Activated CD4-positive, alpha-beta memory T cell treated with anti-CD3 and anti-CD28 coated beads for 36 hours (primary cell): ENCODE measurements at places on chromosomes 3 and 15. TPM values are rescaled to one million over a fixed set of nuclear protein-coding genes. Genes with fewer than 3 reads are reported as not detected.
A peak's percentile ranks its signal among the peaks of the same experiment; 100 is the strongest.

SCAANT1 gene
- total RNA-seq: not detected

CYP1A1 gene
- total RNA-seq: 0.64 TPM

- DNase-seq: no peak
Measured at GRCh38 chr15:98958918-98959639, 48.5 kb downstream of the PGPEP1L start.

DNA sequence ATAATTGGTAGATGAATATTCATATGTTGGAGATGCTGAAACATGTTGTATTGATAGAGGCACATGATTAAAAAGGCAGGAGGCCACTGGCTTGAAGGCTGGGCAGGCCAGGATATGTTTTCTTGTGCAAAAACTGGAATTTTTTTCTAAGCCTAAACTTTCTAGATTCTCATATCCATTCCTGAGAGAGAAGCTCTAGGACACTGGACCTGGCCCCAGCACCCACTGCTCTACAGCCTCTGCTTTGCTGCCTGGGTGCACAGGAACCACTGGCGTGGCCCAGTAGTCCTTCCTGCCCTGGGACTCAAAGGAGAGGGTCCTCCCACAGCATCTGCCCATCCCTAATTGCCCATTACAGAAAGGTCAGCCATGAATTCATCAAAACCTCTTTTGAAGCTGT is 58.1 kb upstream of the APEH start:
- no peak for DNase-seq

DNA sequence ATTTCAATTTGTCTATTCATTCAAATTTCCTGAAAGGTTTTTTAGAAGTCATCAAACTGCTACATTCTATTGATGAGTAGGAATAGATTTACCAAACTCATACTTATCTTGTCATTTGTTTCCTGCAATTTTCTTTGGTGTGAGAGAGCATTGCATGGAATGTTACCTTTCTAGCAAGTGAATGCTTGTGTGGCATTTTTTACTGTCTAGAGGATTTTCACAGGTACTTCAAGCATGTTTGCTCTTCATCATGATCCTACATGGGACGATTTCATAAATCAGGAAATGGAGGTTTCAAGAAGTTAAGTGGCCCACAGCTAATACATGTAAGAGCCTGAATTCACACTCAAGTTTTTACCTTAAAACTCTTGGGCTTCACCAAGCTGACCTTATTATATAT is 26.1 kb downstream of the TGFBR2 start:
- DNase-seq: no peak

DNA sequence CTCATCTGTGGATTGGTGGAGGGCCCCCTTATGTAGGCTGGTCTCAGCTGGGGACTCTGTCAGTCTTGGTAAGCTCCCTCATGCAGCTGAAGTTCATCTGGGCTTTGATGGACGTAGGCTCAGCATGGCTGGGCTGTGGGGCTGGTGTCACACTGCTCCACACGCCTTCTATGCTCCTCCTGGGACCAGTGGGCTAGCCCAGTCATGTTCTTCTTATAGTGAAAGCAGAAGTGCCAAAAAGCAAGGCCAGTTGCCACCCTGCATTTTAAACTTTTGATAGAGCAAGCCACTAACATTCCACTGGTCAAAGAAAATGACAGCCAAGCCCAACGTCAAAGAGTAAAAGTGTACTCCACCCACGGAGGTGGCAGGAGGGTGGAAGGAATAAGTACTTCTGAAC is 165.5 kb downstream of the MEX3B start:
- DNase-seq: no peak

DNA sequence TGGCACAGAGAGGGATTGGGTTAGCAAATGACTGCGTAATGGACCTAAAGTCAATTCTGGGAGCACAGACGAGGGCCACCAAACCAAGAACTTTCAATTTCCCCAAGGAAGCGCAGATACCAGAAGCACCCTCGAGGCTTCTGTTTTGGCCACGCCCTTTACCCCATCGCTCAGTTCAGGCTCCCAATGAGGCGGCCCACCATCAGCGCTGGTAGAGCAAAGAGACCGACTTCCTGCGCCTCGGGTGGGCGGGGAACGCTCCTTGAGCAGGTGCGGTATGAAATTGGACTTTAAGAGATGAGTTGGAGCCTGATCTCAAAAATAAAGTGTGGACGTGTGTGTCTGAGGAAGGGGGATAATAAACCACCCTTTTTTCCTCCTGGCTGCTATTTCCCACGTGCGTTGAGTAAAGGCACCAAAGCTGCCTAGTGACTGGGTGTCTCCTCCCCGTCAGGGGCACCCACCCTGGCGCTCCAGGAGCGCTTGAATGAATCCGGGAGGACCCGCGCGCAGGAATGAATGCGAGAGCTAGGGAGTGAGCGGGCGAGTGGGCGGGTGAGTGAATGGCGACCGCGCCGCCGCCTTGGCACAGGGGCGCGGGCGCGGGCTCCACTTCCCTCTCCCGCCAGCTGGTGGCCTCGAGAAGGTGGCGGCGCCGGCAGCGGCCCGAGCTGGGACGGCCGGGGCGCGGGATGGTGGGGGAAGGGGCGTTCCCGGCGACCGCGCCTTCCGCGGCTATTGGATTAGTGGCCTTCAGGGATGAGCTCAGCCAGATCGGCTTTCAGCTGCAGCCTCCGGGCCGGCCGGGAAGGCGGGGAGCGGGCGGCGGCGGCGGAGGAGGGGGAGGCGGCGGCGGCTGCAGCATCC is at the start of gene SPSB4:
SPSB4 (plus strand) TSS at position 772 of the 867 bp plus-strand sequence. CDS start 14,758 bp downstream, outside the sequence.
- peak; percentile 27 for DNase-seq

- DNase-seq: no peak
Measured at GRCh38 chr15:79516155-79516554, 84.0 kb downstream of the MINAR1 start.

DNA sequence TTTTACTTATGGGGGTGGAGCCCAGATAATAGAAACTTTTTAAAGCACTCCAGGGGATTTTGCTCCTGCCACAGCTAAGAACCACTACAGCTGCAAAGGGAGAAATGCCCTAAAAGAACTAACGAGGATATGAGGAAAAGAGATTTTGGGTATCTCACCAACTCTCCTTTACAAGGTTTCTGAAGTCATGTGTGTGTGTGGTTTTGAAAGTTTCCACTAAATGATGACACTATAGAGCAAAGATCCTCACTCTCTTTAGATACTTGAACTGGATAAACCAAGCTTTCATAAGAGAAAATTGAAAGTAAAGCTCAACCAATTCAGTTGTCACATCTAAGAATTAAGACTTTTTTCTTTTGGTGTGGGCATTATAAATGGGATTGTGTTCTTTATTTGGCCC is 455.3 kb upstream of the ALCAM start:
- DNase-seq: no peak

DNA sequence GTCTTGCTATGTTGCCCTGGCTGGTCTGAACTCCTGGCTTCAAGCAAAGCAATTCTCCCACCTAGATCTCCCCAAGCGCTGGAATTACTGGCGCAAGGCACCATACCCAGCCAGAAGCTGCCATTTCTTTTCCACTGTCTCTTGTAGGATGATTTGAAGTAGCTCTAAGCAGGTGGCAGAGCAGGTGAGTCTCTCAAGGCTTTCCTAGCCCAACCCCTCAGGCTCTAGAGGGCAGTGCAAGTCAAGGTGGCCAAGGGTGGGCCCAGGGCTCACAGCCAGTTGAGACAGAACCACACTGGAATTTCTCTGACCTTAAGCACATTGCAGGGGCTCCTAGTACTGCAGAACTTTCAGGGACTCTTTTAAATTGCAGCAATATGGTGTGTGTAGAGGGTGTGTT is 15.6 kb upstream of the DAG1 start:
- DNase-seq: no peak

GRCh38 chr3:50604628-50605588 is 6.7 kb downstream of the CISH start:
- peak; percentile 51 for DNase-seq

GRCh38 chr3:13706886-13707285 is 158.0 kb downstream of the FBLN2 start:
- DNase-seq: peak; percentile 2

GRCh38 chr3:2352134-2352762 is 253.6 kb downstream of the CNTN4 start:
- DNase-seq: no peak

DNA sequence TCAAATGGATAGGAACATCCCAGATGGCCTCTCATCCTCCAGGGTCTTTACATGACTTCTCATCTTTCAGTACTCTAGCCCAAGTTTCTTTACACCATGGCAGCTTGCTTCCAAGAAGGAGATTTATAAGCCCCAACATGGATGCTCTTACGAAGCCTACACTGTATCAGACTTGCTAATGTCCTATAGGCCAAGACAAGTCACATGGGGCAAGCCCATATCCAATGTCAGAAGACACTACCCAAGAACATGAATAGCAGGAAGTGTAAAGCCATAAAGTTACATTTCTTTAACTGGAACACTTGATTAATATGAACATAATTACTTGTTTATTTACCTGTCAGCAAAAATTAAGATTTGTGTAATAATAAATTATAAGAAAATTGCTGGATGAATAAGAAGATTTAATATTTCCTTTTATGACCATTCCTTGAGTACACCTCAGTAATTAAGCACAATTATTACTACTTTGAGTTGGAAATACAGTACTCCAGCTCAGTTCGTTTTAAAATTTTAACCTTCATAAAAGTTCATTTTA is 5.1 kb downstream of the SPESP1 start:
- no peak for DNase-seq

DNA sequence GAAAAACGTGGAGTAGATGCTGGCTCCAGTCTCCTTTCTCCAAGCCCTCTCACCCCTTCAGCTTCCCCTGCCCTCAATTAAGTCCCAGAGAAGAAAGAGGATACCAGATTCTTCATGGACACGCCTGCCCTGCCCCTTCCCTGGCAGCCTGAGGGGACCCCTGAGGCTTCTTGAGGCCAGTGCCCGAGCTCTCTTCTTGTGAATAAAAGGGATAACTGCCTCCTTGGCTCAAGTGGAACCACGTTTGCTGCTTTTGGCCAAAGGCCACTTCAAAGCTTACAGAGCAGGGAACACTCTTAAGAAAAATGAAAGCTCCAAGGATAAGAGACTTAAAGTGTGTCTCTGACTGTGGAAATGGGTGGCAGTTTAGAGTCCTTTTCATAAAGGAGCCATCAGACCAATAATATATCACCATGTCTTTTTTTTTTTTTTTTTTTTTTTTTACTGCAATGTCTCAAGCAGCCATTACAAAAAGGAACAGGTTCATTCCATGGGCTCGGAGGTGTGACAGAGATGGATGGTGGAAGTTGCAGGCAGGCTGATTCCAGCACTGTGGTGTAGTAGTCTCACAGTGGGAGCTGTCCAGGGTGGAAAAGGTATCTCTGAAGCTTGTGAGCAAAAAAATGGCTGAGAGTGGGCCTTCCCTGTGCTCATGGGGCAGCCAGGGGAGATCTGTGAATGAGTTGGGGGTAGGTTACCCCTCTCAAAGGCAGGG is 108.8 kb downstream of the SEMA5B start:
- no peak for DNase-seq

GRCh38 chr15:70264738-70265465 is 167.2 kb upstream of the TLE3 start:
- no peak for DNase-seq
